ENCODE measurements at places on chromosomes 4 and X.

DNA sequence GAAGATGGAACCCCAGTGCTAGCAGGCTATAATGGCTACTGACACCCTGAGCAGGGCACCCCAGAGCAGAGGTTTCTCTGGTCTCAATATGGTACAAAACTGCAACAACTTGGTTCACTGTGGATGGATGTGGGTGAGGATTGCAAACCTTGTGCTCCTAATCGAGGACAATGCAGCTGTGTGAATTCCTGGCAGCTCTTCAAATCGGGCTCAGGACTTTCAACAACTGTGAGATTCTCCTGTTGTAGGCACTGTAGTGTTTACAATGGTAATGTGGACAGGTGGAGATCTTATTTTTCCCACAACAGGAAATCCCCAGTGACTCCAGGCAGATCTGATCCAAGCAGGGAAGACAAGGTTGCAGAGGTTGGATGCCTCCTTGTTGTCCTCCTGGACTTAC lies 101.5 kb downstream of the RCHY1 start:
- DNase-seq, result no peak

DNA sequence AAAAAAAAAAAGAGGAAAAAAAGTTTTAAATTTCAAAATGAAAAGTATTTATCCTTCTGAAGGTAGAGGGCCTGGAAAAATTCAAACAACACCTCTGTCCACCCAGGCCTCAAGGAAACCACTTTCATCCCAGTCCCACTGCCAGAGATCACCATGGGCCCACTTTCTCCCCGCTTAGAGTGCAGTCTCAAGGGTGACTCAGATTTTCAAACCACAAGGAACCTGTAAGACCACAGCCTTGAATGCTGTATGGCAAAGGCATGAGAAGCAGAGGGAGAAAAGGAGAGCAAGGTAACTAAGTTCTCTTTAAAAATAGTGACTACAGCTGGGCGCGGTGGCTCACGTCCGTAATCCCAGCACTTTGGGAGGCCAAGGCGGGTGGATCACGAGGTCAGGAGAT lies 87.9 kb upstream of the PACRGL start:
- DNase-seq, result no peak

- DNase-seq, result no peak
Measured at GRCh38 chr4:22391551-22391950, 124.3 kb downstream of the ADGRA3 start.

DNA sequence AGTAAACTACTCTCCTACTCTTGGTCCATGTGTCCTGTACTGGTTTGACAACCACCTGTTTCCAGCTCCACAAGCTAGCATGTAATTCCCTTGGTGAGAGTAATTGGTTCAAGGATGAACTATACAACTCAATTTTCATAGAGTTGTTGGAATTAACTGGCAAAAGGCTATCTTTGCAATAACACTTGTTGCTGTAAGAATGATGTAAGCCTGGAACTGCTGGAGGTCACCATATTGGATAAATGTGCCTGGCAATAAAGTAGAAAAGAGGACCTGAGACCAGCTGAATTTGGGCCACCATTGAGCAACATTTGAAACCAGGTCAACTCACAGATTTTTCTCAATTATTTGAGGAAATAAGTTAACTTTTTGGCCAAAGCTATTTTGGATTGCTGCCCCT lies 175.5 kb downstream of the CAMK2D start:
- DNase-seq, result no peak

DNA sequence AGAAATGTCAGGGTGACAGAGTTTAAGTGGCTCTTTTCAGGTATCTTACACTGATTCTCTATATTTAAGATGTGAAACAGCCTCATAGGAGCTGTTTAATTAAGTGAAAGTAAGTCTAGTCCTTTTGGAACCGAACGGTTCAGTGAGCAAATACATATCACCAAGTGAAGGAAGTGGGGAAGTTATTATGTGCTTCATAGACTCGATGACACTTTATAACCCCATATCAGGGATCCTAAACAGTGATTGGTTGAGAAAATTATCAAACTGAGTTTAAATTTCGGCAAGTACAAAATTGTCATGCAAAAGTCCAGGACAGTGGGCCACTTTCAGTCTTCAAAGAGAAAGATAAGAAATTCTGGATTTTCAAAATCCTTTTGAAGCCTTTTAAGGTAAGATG lies at the start of gene DSPP:
Gene DSPP (plus strand): TSS at position 301 of the 400 bp plus-strand sequence. CDS start 2,380 bp downstream, outside the sequence.
- DNase-seq, result no peak

DNA sequence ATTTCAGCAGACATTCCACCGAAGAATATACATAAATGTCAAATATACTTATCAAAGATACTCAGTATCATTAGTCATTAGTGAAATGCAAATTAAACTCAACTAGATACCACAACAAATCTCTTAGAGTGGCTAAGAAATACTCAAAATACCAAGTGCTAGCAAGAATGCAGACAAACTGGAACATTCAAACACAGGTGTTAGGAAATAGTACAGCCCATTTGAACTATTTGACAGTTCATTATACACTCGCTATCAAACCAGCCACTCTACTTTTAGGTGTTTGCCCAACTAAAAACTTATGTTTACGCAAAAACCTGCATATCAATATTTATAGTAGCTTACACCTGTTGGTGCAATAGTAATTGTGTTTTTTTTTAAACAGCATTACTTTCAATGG lies 8.8 kb downstream of the ADAM29 start:
- DNase-seq, result no peak

DNA sequence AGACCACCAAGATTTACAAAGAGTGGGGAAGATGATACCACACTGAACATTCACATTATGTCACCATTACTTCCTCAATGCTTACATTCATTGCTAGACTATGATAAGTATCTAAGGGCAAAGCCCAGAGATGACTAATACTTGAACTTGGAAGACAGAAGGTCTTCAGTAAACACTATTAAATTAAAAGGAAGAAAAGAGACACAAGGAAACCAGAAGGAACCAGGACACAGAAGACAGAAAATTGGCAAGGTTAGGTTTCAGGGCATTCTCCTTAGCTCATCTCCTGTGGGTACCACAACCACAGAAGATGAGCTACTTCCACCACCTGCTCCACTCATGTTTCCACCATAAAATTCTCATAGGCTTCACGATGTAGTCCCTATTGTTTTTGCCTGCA lies 64.9 kb downstream of the NLGN4X start:
- no peak for DNase-seq

All from hematopoietic multipotent progenitor cell (in vitro differentiated cells).